NCI-H1092 treated with DMSO at 0.1 percent for 48 hours (cell line): ENCODE measurements at places on chromosomes 6 and 20.
A peak's percentile ranks its signal among the peaks of the same experiment; 100 is the strongest.

- no peak for DNase-seq
These were observed 1101.9 kb downstream of the PRIM2 start for GRCh38 chr6:58419321-58419720.

GRCh38 chr6:113600551-113601339 lies 256.4 kb upstream of the MARCKS start:
- DNase-seq, result no peak

DNA sequence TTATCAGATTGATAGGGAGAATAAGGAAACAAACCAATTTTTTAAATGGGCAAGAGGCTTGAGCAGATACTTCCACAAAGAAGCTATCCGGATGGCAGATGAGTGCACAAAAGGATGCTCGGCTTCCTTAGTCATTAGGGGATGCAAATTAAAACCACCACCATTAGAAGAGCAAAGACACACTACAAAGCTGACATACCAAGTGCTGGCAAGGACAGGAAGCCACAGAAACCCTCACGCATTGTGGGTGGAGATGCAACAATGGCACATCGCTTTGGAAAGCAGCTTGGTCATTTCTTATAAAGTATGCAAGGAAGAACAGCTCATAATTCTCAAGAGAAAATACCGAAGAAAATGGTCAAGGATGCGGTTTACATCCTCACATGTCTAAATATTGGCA lies 19.8 kb downstream of the BFSP1 start:
- DNase-seq, result no peak

- peak; percentile 21 for DNase-seq
These were observed 514.0 kb upstream of the SOX4 start for GRCh38 chr6:21079468-21080048.

- DNase-seq, result no peak
These were observed 131.6 kb downstream of the UTRN start for GRCh38 chr6:144416773-144417172.

DNA sequence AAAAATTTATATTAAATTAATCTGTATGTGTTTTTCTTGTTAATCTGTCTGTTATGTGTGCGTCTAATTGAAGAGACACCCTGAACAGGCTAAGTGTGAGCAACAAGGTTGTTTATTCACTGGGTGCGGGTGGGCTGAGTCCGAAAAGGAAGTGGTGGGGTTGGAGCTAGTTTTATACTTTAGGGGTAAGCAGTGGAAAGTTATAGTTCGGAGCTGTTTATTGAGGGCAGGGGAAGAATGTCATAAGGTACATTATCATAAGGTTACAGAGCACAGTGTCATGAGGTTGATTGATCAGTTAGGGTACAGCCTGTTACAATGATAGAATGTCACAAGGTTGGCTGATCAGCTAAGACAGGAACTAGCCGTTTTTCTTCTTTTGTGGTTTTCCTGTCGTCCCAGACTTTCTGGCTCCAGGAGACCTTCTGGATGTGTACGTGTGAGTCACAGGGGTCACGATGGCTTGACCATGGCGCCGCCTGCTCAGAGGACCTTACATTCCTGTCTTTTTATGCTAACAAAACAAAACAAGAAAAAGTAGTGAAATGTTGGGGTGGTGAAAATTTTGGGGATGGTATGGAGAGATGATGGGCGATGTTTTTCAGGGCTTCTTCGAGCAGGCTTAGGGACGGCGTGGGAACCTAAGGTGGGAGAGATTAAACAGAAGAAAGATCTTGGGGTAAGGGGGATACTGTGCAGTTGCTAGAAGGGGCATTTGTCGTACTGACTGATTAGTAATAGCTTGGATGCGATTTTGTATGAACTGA lies 754.0 kb upstream of the ADGRB3 start:
- no peak for DNase-seq

DNA sequence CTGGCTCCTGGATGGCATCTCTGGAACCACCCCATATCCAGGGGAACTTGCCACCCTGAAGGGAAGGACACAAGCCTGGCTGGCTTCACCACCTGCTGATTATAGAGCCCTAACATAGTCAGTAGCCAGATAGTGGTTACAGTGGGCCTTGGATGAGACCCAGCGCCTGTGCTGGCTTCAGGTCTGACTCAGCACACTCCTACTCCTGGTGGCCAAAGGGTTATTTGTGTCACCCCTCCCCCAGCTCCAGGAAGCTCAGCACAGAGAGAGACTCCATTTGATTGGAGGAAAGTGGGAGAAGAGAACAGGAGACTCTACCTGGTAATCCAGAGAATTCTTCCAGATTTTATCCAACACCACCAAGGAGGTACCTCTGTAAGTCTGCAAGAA lies 12.8 kb downstream of the SNX14 start:
- DNase-seq, result no peak

- no peak for DNase-seq
These were observed 143.9 kb upstream of the ZNF217 start for GRCh38 chr20:53737396-53738038.

GRCh38 chr20:22833851-22834250 lies 201.3 kb upstream of the SSTR4 start:
- DNase-seq, result no peak

- DNase-seq, result no peak
These were observed 177.2 kb downstream of the CLIC5 start for GRCh38 chr6:45838451-45838850.

- DNase-seq, result no peak
These were observed 191.7 kb downstream of the ESR1 start for GRCh38 chr6:151999194-151999593.

DNA sequence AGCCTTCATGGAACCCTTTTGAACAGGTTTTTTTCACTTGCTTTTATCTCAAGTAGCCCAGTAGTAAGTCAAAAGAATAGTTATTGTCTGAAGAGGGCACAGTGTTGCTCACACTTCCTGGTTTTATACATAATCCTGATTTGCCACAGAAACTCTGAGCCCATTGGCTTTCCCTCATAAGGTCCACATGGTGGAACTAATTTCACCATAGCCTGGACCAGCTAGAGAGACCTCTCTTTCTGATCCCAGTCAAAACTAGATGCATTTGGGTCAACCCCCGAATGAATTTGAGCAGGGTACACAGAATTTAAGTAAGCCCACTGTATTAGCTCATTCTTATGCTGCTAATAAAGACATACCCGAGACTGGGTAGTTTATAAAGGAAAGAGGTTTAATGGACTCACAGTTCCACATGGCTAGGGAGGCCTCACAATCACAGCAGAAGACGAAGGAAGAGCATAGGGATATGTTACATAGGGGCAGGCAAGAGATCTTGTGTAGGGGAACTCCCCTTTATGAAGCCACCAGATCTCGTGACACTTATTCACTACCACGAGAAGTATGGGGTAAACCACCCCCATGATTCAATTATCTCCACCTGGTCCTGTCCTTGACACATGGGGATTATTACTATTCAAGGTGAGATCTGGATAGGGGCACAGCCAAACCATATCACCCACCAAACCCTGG lies 6.2 kb downstream of the RWDD2A start:
- DNase-seq, result no peak

- DNase-seq, result peak; percentile 69
These were observed 38.6 kb upstream of the PIM1 start for GRCh38 chr6:37131104-37131959.

GRCh38 chr20:2521369-2522305 lies 12.9 kb upstream of the ZNF343 start:
- peak; percentile 9 for DNase-seq

DNA sequence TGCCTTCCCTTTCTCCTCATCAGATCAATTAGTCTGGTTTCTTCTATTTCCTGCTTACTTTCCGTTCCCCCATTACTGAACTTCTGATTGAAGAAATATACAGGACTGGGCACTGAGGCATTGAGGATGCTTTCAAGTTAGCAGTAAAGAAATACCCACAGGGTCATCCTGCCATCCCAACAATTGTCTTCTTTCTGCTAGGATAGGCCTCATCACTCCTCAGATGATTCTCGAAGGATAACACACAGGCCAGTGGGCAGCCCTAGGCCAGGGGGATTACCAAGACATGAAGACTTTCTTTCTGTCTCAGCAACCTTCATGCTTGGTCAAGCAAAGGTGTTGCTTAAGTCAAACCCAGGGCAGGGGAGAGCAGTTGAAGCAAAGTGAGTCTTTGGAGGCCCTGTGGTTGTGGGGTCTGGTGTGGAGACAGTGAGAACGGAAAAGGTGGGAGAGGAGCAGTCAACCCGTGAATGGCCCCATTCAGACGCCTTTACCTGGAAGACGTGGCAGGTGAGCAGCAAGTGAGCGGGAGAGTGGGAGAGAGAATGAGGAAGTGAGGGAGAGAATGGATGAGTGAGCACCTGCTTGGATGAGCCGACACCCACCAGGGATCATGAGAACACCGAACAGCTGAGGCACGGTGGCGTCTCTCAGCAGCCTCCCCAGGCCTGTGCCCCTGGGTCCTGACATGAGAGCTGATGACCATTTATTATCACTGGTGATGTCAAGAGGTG lies 462.9 kb downstream of the PREX1 start:
- DNase-seq, result no peak

GRCh38 chr6:139582956-139583355 lies 208.5 kb upstream of the CITED2 start:
- no peak for DNase-seq

DNA sequence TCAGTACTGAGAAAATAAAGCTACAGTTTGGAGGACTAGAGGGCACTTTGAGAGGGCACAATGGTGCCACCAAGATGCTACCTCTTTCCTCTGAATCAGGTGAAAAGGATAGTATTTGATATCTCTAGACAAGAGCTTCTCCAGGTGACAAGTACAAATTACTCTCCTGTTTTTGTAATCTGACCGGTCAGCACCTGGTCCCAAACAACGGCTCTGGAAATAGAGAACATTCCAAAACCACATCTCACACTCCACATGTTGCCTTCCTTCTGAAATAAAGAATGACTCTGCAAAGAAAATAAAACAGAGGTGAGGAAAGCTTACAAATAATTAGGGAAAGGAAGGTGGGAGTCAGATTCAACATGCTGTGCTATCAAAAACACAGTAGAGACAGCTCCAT lies 51.3 kb upstream of the CITED2 start:
- DNase-seq, result no peak

GRCh38 chr6:17219098-17219497 lies 62.1 kb upstream of the RBM24 start:
- no peak for DNase-seq

GRCh38 chr6:10101551-10102252 lies 313.2 kb downstream of the TFAP2A start:
- DNase-seq, result no peak

GRCh38 chr6:16909658-16910360 lies 148.5 kb upstream of the ATXN1 start:
- DNase-seq, result no peak

- DNase-seq, result peak; percentile 72
These were observed 350.0 kb upstream of the MANEA start for GRCh38 chr6:95227351-95227750.

GRCh38 chr6:118912646-118913045 lies 18.7 kb downstream of the ASF1A start:
- peak; percentile 34 for DNase-seq

- DNase-seq, result no peak
These were observed 42.2 kb upstream of the TGM6 start for GRCh38 chr20:2338411-2339066.

DNA sequence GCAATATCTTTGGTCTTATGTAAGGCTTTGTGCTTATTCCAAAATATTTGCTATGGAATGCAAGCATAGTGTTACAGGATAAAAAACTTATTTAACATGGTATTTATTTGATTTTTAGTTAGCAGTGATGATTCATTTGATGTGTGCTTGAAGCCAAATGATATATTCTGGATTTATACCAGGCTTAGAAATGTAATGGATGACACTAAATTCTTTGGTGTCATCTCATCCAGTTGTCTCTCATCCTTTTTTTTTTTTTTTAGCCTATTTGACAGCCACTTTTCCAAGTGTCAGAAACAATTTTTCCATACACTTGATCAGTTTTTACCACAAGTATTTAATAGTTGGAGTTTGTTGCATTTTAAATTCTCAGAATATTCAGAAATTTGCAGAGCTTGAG lies 515.3 kb downstream of the CDKAL1 start:
- no peak for DNase-seq

DNA sequence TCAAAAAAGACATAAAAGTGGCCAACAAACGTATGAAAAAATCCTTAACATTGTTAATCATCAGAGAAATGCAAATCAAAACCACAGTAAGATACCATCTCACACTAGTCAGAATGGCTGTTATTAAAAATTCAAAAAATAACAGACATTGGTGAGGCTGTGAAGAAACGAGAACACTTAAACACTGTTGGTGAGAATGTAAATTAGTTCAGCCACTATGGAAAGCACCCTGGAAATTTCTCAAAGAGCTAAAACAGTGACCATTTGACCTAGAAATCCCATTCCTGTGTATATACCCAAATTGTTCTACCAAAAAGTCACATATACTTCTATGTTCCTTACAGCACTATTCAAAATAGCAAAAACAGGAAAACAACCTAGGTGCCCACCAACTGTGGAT lies 24.9 kb upstream of the NT5E start:
- DNase-seq, result no peak

DNA sequence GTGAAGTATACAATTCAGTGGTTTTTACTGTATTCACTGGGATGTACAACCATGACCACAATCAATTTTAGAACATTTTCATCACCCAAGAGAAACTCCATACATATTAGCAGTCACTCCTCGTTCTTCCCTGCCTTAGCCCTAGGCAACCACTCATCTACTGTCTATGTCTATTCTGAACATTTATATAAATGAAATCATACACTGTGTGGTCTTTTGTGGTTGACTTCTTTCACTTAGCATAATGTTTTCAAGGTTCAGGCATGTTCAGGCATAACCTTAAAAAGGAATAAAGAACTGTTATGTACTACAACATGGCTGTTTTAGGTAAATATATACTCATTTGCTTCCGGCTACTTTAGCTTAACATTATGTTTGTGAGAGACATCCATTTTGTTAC lies 37.3 kb downstream of the BLTP3A start:
- no peak for DNase-seq

DNA sequence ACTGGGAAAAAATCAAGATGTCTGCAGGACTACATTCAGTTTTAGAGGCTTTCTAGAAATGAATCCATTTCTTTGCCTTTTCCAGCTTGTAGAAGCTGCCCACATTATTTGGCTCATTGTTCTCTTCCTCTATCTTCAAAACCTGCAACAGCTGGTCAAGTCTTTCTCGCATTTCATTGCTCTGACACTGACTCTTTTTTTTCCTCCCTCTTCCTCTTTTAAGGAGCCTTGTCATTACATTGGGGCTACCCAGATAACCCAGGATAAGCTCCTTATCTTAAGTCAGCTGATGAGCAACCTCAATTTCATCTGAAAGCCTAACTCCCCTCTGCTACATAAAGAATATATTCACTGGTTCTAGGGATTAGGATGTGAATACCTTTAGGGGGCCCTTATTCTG lies 53.2 kb upstream of the CEP162 start:
- no peak for DNase-seq
